ENCODE measurements at places on chromosomes 6 and 20.
A peak's percentile ranks its signal among the peaks of the same experiment; 100 is the strongest.

- no peak for DNase-seq
These were observed 121.1 kb upstream of the SLC35B3 start for GRCh38 chr6:8556370-8557013.

GRCh38 chr6:10411971-10412460, 2.9 kb downstream of the TFAP2A start:
- DNase-seq, result peak; percentile 48

- DNase-seq, result peak; percentile 49
These were observed 15.7 kb upstream of the HLA-A start for GRCh38 chr6:29926413-29927274.

DNA sequence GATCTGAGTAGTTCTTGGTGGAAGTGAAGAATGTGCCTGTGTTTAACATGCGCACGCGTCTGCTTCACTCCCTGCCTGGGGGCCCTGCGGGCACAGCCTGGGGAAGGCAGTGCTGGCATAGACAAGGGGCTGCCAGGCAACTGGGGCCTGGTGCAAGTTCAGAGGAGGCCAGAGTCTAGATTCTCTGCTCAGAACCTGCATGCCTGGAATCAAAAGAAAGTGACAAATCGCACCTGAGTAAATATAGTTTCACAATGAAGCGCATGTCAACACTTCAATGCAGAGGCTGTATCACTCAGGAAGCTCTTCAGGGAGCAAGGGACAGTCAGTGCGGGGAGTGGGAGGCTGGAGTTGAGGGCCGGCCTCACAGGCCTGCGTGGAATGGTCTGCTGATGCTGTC, 24.2 kb upstream of the PPP1R14C start:
- DNase-seq, result no peak

GRCh38 chr6:130681028-130681427, 146.2 kb upstream of the SMLR1 start:
- no peak for DNase-seq

DNA sequence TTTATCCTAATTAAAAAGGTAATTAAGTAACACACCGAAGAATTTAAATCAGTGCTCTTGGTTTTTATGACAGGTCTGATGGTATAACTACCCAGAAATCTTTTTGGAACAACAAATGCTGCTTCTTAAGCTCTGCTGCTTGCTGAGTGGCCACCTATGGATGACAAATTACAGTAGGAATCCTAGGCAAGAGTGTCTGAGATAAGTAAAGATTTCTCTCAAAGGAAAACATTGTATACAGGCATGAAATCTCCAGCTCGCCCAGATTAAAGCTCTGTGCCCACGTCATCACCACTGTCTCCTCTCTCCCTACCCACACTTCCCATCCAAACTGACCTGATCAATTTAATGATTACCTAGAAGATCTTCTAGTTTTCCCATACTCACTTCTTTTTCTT, 1083.0 kb upstream of the MAP3K7 start:
- DNase-seq, result no peak

DNA sequence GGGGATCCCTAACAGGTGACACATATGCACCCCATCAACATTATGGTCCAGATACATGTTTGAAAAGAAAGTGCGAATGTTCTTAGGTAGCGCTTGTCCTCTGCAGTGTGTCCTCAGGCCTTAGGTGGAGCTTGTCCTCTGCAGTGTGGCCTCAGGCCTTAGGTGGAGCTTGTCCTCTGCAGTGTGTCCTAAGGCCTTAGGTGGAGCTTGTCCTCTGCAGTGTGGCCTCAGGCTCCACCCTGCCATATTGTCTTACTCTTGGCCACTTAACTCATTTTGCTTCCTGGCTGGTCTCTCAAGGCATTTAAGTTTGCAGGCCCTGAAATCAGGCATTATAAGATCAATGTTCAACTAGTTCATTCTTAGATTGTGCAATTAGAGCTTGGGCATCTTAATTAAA, 74.7 kb upstream of the SCP2D1 start:
- DNase-seq, result no peak

DNA sequence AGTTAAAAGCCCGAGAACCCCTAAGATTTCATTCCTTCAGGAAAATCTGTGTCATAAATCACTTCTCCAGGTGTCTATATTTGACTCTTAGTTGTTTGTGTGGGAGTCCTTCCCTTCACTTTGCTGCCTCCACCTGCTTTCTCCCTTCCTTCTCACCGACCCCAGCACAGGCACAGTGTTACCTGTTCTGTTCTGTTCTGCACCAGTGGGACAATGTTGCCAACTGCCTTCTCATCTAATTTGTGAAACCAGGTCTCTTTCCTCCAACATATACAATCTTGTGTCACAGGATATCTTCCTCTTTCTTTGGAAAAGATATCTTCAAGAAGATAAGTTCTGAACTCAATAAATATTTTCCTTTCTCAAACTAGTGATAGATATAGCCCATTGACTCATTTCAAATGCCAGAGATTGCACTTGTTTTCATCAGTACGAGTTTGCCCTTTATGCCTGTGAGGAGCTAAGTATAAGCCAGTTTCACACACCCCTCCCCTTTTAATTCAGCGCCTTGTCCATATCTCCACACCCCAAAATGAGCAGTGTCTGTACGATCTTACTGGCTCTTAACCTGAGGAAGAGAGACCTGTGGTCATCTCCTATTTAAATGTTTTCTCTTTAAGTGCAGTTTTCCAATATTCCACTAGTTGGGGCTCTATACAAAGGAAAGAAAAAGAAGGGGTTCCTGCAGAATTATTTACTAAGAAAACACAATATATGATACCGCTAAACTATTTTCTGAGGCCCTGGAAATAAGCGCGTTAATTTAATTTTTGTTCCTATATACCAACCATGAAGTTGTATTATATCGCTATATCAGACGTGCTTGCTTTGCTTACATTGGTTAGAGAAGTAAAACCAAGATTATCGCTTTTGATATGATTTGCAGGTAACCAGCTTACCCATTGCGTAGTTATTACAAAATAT, 81.6 kb upstream of the PREP start:
- DNase-seq, result peak; percentile 40
